ENCODE measurements at places on chromosomes 6 and 20.

- DNase-seq = no peak
These were observed 7.8 kb upstream of the EZR start for GRCh38 chr6:158826819-158827501.

- DNase-seq = no peak
These were observed 10.9 kb downstream of the ECHDC1 start for GRCh38 chr6:127332383-127332961.

GRCh38 chr20:41178904-41179432 lies 41.6 kb downstream of the PLCG1 start:
- no peak for DNase-seq

DNA sequence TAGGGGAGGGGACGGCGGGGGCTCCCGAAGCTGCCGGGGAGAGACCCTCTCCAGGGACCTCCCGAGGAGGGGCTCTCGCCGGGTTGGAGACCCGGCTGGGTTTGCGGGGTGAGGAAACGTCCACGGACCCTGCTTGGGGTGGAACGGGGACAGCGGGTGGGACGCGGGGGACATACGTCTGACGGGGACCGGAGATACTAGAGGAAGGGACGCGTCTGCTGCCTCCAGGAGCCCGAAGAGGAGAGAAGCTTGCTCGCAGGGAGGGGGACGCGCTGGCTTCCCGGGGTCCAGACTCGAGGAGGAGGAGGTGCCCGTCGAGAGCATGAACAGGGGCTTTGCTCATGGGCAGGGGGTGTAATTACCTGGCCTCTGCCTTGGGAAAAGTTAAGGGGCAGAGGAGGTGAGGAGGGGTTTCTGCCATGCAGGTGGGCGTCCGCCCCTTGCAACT lies 593 bp downstream of the DNMT3B start:
- no peak for DNase-seq

DNA sequence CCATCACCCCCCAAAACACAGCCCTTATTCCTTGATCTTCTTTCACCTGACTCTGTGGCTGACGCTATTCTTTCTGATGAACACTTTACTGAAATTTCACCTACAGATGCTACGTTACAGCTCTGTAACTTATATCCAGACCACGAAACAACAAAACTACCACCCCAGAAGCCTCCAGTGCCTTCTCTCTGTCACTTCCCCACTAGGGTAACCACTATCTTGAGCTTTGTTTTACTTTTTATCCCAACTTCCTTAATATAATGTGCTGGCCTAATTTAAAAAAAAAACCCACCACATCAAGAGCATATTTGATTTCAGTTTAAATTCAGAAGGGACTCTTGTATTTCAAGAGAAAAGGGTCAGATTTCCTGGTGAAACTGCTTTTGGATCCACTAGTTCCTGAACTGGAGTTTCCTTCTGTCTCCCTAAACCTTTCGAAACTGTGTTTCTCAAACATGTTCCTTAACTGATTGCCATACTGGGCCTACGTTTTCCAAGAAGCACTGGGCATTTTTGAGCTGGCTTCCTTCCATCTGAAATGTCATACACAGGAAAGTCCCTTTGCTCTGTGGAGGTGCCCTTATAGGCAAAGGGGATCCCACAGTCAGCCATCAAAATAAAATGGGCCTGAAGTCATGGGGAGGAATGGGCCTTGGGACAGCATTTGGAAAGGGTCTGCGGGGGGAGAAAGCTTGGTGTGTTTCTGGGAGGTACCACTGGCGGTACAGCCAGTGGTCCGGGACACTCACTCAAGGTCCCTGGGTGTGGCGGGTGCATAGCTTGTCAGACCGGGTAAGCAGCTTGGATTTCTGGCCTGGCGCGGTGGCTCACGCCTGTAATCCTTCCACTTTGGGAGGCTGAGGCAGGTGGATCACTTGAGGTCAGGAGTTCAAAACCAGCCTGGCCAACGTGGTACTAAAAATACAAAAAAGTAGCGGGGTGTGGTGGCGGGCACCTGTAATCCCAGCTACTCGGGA lies 25.8 kb upstream of the RTF2 start:
- DNase-seq = no peak

DNA sequence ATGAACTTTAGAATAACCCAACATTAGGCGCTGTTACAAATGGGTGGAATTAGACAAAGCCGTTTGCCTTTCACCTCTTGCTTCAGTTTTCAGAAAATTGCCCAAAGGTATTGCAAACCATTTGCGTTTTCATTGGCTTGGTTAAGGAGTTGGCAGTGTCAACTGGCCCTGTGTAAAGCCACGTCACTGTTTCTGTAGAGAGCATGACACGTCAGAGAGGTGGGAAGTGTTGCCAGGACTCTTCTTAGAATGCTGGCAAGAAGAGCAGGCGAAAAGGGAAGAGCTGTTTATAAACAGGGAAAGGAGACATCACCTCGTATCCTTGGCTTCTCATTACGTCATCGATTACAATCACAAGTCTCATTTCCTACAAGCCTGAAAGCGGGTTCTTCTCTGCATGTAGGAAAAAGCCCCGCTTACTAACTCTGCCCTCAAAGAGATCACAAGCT lies 4.2 kb upstream of the IRF4 start:
- no peak for DNase-seq

DNA sequence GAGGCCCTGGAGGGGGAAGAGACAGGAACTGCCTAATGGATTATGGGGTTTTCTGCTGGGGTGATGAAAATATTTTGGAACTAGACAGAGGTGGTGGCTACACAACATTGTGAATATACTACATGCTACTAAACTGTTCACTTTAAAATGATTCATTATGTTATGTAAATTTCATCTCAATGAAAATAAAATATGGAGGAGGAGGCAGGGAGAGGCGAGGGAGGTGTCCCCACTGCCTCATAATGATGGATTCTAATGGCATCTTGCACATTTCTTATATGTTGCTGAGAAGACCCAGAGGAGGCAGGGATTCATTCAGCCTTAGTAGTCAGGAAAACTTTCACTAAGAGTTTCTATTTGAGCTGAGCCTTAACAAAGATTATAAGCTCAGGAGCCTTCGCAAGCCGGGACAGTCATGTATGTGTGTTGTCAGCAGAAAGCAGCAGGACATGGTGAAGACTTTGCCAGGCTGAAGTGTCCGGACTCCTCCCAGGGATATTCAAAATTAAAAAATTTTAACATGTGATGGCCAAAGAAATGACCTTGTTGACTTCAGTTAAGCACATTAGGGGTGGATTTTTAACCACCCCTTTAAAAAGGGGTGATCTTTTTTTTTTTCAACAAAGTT lies 158.6 kb upstream of the PCSK2 start:
- no peak for DNase-seq

GRCh38 chr20:48735112-48735511 lies 92.7 kb downstream of the PREX1 start:
- DNase-seq = no peak

DNA sequence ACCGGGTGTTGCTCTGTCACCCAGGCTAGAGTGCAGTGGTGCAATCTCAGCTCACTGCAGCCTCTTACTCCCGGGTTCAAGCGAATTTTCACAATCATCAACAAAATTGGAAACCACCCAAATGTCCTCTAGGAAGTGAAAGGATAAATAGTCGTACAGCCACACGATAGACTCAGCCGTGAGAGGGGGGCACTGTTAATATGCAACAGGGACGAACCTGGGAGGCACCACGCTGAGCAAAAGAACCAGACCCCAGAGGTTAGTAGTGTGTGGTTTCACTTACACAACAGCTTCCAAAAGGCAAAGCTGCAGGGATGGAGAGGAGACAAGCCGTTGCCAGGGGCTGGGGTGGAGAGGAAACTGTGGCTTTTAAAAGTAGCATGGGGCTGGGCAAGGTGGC lies 30.1 kb upstream of the NTSR1 start:
- no peak for DNase-seq

DNA sequence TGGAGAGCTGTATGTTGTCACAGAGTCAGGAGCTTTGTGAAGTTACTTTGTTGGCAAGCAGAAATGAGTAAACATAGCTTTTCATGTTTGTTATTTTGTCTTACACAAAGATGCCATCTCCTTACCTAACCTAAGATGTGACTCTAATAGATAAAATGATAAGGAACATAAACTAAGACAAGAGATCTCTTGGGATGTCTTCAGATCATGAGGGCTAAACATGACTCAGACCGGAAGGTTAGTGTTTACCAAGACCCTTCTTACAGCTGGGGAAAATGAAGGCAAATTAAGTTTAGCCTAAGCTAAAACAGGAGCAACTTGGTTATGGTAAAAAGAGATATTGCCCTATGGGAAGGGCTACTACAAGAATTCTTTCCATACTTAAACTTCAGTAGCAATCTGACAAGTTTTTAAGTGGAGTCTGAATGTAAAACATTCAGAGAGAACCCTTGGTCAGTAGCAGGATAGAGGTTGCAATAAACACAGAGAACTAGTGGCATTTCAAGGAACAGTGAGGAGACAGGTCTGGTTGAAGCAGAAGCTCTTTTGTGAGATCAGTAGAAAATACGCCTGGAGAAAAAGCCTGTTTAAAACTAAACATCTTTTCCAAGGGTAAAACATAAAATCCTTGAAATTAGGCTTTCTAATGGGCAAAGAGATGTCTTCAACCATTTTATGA lies 29.9 kb downstream of the SGK1 start:
- DNase-seq = no peak

DNA sequence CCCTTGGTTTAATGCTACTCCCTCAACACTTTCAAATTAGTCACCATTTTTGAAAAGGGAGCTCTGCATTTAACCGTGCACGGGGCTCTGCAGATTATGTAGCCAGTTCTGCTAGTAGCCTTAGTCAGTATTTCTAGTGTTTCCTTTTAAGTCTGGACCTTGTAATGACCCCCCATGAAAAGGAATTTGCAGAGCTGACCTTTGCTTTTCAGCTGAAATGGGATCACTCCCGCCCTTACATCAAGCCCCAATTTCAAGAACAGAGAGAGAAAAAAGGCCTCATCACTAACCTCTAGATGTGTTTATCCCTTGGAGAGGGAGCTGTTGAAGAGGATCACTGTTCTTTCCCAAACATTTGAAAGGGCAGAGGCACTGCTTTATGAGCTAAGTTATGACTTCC lies 490.7 kb upstream of the BTBD3 start:
- no peak for DNase-seq

DNA sequence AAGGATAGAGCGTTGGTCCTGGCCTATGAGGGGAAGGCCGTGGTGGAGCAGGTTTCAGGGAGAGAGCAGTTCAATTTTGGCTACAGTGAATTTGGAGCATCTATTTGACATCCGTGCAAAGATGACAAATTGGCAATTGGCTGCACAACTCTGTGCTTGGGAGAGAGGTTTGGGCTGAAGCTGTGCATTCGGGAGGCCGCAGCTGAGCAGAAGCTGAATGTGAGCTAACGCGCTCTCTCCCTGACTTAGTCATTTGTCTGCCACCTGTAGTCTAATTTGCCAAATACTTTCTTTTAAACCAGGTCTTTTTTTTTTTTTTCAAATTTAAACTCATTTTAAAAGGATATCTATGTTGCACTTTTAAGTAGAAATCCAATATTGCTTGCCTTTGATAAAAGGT lies 78.8 kb downstream of the PHACTR3 start:
- DNase-seq = no peak

- no peak for DNase-seq
These were observed 36.4 kb downstream of the RRBP1 start for GRCh38 chr20:17645546-17646208.

DNA sequence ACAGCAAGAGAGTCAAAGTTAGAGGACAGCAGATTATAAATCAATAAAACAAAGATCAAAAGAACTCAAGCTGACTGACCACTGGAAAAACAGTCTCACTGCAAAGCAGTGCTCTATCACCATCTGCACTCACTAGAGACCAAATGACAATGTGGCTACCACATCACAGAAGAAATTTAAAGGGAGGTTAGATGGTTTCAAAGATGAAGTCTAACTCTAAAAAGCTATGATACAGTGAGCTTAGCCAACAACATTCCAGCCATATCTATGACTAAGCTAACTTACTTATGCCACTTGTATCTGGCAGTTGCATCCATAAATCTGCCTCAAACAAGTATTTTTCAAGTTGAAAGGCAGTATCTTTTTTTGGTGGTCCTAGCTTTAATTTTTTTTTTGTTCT lies 68.6 kb downstream of the ARHGAP18 start:
- no peak for DNase-seq

GRCh38 chr6:112883095-112883494 lies 536.0 kb downstream of the RFPL4B start:
- no peak for DNase-seq

- no peak for DNase-seq
These were observed 125.0 kb downstream of the NFATC2 start for GRCh38 chr20:51417250-51418136.

GRCh38 chr6:43978473-43979346 lies 148.5 kb downstream of the MRPL14 start:
- DNase-seq = no peak

DNA sequence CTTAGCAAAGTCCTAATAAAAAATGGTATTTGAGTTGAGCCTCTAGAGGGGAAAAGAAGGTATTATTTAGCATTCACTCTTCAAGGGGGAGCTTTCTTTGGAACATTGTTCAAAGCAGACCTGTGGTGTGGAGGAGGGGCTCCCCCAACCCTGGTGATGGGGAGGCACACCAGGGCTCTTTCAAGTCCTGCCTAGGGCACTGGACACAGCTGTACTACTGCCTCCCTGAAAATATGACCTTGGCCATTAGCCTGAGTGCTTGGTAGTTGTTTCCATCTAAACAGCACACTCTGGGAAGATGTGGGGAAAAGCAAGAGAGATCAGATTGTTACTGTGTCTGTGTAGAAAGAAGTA lies 215.1 kb upstream of the CNR1 start:
- DNase-seq = no peak

DNA sequence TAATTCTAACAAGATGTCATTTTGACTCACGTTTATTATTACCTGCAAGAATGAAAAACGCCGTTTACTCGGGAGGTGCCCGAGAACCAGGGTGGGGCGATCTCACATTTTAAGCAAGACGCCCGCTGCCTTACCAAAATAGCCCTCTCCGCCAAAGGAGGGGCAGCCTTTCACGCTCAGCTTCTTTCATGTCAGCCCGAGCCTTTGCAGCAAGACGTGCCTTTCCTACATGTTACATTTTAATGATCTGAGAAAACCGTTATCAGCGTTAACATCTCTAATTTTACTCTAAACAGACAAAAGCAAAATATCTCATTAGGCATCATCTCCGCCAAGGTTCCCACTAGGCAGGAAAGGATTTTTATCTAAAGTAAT lies 2.0 kb downstream of the BACH2 start:
- DNase-seq = no peak

GRCh38 chr6:100475554-100476320 lies 11.0 kb upstream of the SIM1 start:
- DNase-seq = no peak

GRCh38 chr6:2651536-2651935 lies 99.2 kb downstream of the MYLK4 start:
- DNase-seq = no peak

GRCh38 chr6:46876126-46876525 lies 45.6 kb downstream of the ADGRF5 start:
- DNase-seq = no peak

- no peak for DNase-seq
These were observed 36.4 kb upstream of the APCDD1L start for GRCh38 chr20:58551631-58552030.

GRCh38 chr6:70502484-70502883 lies 64.2 kb upstream of the SDHAF4 start:
- no peak for DNase-seq

DNA sequence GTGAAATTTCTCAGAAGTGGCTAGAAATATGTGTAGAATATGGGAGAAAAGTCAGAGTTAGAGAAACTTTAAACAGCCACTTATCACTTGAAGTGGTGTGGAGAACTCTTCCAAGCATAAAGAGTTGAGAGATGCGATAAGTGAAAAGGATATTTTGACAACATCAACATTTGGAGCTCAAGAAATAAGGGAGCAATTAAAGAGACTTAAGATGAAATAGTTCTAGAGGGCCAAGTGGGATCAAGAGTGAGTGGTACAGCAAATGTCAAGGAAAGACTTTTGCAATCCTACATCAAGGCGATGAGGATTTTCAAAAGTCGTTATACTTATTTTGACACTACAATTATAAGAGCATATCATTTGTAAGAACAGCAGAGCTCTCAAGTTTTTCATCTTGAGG lies 9.6 kb downstream of the RSPH4A start:
- no peak for DNase-seq

All from stimulated activated CD4-positive, alpha-beta T cell treated with anti-CD3 and anti-CD28 coated beads, Interleukin-1b, Interleukin-23, amount 100 ng/mL, for 1 hour (primary cell).